ENCODE measurements at places on chromosomes 5 and 9.

GRCh38 chr5:125277494-125278154 is 531.2 kb upstream of the ZNF608 start:
- DNase-seq: peak; percentile 90

DNA sequence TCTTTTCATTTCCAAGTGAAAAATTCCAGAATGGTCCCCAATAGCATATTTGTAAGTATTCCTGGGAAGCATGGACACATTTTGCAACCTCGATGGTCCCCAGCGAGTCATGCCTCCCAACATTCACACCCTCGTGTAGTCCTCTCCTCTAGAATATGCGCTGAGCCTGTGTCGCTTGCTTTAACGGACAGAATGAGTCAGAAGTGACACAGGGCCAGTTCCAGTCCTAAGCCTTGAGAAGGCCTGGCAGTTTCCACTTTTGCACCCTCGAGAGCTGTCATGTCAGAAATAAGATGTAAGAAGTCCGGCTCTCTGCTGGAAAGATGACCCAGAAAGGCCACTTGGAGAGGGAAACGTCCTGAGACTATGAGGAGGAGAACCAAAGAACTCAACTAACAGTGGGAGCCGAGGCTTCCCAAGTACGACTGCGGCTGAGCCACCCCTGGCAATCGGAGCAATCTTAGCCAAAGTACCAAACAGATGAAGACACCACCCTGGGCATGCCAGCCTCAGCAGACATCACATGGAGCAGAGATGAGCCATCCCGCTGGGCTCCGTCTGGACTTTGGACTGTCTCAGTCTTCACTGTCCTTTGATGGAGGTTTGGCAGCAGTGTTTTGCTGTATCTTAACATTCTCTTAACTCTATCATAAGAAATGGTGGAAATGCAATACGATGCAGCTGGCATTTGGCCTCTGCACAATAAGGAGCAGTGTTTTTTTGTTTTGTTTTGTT is 42.6 kb upstream of the GFPT2 start:
- DNase-seq: peak; percentile 16

- DNase-seq: no peak
These were observed 603.1 kb downstream of the EBF1 start for GRCh38 chr5:158496624-158497023.

- DNase-seq: no peak
These were observed 21.3 kb upstream of the GLRX start for GRCh38 chr5:95843733-95844223.

- DNase-seq: peak; percentile 66
These were observed 416.0 kb downstream of the MAN2A1 start for GRCh38 chr5:110105692-110106091.

DNA sequence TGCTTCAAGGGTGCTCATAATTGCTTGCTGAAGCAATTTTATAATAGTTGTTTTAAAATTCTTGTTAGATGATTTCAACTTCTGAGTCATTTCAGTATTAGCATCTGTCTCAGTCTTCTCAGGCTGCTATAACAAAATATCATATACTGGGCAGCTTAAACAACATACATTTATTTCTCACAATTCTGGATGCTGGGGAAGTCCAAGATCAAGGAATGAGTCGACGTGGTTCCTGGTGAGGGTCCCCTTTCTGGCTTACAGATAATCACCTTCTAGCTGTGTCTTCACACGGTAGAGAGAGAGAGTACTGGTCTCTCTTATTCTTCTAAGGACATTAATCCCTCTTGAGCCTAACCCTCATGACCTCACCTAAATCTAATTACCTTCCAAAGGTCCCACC is 160.4 kb downstream of the SIL1 start:
- no peak for DNase-seq

DNA sequence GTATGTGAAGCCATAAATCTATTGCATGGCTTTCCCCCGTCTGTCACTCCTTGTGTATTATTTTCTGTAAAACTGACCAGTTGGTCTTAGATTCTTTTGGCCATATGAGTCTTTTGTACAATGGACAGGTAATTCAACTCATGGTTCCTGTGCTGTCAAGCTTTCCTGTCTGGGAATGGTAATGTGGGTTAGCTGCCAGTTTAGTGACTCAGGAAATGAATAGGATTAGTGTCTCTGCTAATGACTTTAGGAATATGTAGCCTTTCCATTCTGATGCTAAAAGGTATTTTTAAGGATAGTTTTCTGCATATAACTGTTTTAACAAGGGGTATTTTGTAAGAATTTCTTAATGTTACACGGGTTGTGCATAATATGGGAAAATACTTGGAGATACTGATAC is 182.7 kb downstream of the PBX3 start:
- peak; percentile 56 for DNase-seq

DNA sequence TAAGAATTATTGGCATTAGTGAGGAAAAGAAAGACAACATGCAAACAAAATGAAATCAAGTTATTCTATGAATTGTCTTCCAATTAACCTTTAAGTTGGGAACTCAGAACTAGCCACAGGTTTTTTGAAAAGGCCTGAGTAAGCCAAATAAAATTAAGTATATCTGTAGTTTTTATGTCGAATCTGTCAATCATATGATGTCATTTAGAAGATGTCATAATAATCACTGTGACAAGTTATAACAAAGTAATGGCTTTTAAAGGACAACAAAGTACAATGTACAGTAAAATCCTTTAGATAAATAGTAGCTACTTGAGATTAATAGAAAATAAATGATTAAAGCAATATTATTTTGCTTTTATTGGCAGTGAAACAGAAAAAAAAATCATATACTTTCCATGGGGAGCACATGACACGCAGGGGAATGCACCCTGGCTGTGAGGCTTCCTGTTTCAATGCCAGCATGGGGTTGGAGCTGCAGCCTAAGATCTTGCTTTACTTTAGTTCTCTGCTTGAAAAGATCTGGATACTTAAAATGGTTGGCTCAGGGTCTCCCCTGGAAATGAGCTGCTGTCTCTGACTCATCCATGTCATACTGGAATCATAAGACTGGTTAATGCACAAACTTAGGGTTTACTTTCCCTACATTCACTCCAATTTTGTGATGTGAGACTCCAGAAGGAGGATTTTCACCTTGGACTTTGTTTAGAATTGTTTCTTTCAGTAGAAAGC is 284.3 kb downstream of the TAF11L14 start:
- DNase-seq: peak; percentile 23

GRCh38 chr5:31605920-31606319 is 33.0 kb upstream of the PDZD2 start:
- DNase-seq: no peak

DNA sequence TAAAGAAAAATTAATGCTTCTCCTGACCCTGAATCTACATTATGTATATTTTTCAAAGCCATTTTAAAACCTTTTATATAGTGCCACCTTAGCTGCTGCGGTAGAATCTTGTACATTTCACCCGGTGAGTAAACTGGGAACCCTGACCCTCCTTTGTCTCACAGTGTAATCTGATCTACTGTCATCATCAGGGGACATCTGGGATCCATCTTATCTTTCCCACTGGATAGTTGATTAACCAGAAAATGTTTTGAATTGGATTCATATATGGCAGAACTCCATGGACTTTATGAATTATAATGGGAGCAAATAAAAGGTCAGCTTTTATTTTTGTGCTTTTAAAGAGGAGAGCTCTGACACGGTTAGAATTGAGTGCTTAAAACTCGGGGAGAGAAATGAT is 95.0 kb downstream of the ADAMTSL1 start:
- no peak for DNase-seq

GRCh38 chr5:9818340-9818845 is 188.2 kb upstream of the TAS2R1 start:
- no peak for DNase-seq

GRCh38 chr9:14747111-14747510 is 24.6 kb upstream of the CER1 start:
- DNase-seq: no peak

GRCh38 chr5:157520911-157521703 is 54.5 kb downstream of the ADAM19 start:
- no peak for DNase-seq

GRCh38 chr5:83556190-83556589 is 84.6 kb downstream of the VCAN start:
- DNase-seq: no peak

DNA sequence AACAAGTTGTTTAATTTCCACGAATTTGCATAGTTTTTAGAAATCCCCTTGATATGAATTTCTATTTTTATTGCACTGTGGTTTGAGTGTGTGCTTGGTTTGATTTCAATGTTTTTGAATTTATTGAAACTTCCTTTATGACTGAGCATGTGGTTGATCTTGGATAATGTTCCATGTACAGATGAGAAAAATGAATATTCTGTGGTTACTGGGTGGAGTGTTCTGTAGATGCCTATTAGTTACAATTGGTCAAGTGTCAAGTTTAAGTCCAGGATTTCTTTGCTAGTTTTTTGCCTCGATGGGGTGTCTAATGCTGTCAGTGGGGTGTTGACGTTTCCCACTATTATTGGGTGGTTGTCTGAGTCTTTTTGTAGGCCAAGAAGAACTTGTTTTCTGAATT is 319.5 kb upstream of the ACTBL2 start:
- DNase-seq: no peak

DNA sequence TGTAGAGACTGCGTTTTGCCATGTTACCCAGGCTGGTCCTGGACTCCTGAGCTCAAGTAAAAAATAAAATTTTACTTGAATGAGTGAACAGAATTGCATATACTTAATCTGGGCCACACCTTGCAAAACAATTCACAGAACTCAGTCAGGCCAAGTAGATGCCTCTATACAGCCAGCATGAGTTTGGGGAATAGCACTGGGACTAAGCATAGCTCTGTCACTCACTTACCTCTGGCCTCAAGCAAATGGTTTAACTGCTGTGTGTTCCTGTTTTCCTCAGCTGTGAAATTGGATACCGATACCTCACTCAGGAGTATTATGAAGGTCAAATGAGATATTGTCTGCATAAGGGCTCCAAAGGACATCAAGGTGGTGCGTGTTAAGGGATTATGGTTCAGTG is 10.9 kb upstream of the FRMPD1 start:
- no peak for DNase-seq

GRCh38 chr5:120304663-120305062 is 159.4 kb upstream of the PRR16 start:
- DNase-seq: peak; percentile 48

DNA sequence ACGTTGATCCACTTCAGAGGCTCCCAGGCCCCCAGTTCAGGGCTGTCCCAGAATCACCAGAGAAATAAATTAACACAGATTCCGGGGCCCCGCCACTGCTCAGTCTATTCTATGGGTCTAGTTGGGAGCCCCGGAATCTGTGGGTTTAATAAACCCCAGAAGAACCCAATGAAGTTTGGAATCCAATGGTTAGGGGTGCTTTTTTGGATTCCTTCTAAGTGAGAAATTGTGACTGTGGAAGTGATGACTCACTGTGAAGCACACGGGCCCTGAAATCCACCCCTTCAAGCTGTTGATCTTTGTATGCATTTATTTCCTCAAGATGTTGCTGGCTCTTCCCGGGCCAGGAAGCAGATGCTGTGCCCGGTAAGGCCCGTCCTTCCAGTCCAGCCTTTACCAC is 57.3 kb upstream of the SLC28A3 start:
- peak; percentile 60 for DNase-seq

DNA sequence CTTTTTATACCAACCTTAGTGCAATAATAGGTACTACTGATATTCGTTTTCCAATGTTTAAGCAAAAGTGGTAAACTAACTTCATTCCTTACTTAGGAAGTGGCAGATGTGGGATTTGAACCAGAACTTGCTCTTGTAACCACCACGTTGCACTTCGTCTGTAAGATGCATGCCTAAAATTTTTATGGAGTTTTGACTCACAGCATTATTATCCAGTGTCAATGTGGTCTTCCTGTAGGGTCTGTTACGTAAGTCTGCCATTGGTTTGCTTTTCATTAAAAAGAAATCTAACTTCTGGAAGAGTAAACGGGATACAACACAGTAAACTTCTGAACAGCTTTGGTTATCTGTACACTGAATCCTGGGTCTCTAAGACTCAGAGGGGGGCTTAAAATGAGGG is 521.0 kb upstream of the WWC1 start:
- DNase-seq: peak; percentile 45

GRCh38 chr9:124809211-124809610 is 32.3 kb downstream of the OLFML2A start:
- DNase-seq: no peak

DNA sequence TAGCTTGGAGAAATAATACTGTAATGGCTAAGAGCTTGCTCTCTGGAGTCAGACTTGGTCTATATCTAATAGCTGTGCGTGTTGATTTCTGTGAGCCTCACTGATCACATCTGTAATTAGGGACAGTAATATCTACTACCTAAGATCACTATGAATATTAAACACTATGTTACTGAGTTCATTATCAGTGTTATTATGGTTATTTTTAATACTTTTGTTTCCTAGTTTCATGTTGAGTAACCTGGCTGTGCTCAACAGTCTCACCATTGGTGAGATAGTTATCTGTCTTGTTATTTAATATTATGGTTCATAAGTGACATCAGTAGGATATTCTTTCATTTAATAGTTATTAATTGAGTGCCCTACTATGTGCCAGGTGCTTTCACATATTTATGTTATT is 22.4 kb upstream of the CAVIN4 start:
- DNase-seq: no peak

GRCh38 chr5:88656221-88656950 is 226.6 kb downstream of the MEF2C start:
- DNase-seq: peak; percentile 59

DNA sequence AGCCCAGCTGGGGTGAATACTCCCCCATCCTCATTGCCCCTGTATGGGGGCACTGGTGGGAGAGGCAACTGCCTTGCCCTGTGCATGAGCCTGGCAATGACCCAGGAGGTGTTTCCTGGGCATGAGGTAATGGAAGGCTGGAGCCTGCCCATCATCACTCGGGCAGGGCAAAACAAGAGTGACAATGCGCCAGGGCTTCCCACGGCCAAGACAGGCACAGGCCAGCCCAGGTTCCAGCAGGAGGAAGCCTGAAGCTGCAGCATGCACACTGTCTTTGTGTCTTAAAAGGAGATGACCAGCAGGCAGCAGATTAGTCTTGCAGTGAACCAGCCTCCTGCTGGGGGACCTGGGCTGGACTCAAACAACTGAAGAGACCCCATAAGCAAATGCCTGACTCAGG is 92.2 kb upstream of the SMIM23 start:
- DNase-seq: no peak

GRCh38 chr9:95074632-95075031 is 242.9 kb downstream of the FANCC start:
- no peak for DNase-seq

DNA sequence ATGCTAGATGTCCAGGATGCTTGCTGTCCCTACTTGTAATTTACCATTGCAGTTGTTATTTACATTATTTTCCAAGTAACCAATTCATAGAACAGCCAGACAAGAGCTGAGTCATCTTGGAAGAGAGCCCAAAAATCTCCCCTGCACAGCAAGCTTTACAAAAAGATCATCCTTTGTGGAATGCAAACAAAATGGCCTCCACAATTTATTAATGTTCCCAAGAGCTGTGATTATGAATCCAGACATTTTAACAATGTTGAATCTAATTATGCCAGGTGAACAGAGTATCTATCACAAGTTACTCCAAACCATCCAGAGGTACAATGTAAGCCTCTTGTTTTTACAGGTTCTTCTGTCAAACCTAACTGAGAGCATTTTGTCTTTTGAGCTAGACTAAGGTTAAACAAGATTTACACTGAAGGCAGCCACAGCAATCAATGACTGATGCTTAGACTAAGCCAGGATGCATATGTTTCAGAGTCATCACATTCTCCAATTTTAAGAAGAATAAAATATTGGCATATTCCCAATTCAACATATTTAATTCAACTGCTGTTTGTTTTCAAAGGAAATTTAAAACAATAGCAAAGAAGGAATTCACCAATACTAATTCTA is 95.3 kb upstream of the SLC12A2 start:
- peak; percentile 92 for DNase-seq

- DNase-seq: peak; percentile 59
These were observed 14.5 kb downstream of the APTX start for GRCh38 chr9:32986971-32987370.

Measured in astrocyte of the hippocampus (primary cell).